ENCODE measurements at places on chromosomes 4 and X. TPM values are rescaled to one million over a fixed set of nuclear protein-coding genes. Genes with fewer than 3 reads are reported as not detected.

Gene TLR10
- not detected for total RNA-seq

Gene GAGE1
- total RNA-seq, result not detected

Gene ARAP2
- total RNA-seq, result not detected

Gene ETDB
- not detected for total RNA-seq

Gene TMSB15C
- total RNA-seq, result 5.0 TPM

Gene NKX6-1
- not detected for total RNA-seq

Gene TMA16
- total RNA-seq, result 36.5 TPM

Gene TMLHE
- 15.0 TPM for total RNA-seq

Gene PFKFB1
- total RNA-seq, result 0.10 TPM

Gene ATP1B4
- total RNA-seq, result not detected

Gene FHL1
- total RNA-seq, result 49.2 TPM

Gene ADH1C
- total RNA-seq, result not detected

Gene RIBC1
- total RNA-seq, result not detected

Gene LINC00632
- under 0.01 TPM for total RNA-seq

Gene FAM184B
- not detected for total RNA-seq

Gene CDS1
- not detected for total RNA-seq

Gene HTN1
- total RNA-seq, result not detected

Gene CENPVL1
- not detected for total RNA-seq

Gene RTL3
- total RNA-seq, result under 0.01 TPM

Gene ZXDA
- 14.4 TPM for total RNA-seq

Data from vein endothelial cell (primary cell).